Left cardiac atrium (tissue), 4 donors: ENCODE measurements at places on chromosomes 13 and 19.

DNA sequence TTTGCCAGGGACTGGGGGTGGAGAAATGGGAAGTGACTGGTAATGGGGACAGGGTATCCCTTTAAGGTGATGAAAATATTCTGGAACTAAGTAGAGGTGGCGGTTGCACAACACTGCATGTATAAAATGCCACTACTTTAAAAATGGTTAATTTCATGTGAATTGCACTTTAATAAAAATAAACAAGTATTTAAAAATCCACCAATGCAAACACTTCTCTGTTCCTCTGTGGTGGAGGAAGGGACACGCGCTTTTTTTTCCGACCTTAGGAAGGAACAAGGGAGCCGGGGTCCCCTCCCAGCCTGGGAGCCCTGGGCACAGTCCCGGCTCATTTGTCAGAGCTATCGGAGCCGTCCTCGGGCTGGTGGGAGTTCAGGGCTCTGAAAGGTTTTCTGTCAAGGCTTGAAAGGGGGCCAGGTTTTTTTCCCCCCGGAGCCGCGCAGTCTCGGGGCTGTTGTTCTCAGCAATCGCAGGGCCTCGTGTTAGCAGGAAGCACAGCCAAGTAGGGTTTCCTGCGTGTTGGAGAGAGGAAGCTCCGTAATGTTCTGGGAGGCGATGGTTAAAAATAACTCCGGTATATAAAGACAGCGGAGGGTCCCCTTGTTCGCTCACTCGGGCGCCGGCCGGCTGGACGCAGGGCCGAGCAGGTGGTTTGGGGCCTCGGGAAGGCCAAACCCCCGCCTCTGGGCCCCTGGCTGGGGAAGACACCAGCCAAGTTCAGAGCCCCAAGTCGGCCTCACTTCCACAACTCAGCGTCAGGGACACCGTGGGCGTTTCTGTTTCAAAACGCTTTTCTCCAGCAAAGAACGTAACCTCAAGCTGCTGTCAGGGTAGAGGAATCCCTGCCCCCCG is 41.2 kb upstream of the KLF2 start:
- peak; percentile 91 for DNase-seq

- DNase-seq = no peak
These were observed 47.5 kb downstream of the SPATA13 start for GRCh38 chr13:24207841-24208667.

DNA sequence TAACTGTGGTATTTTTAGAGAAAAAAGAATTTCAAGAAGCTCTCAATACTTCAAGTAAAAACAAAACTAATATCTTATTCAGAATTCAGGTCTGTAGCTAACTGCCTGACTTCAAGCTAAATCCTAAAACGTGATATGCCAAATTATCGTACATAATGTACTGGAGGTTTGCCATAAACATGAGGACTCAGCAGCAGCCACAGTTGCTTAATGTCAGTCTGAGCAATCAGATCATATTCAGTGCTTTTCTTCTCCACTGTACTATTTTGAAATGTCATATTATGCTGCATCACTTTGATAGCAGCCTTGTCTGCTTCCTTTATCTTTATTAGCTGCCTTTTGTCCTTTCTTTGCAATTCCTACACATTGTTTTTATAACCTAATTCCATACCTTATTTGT is 265.1 kb upstream of the EDNRB start:
- DNase-seq = no peak

DNA sequence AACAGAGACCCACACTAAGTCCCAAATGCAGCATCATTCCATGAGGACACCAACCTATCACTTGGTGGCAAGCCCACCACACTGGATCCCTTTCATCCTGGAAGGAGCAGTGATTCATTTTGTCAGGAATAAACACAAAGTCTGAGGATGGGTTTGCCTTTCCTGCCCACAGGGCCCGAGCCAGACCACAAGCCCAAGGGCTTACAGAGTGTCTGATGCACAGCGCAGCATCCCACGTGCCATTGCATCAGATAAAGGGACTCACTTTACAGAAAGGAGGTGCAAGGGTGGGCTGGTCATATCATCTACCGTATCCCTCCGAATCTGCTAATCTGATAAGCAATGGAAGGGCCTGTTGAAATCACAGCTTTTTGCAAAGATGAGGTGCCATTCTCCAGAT is 12.2 kb upstream of the KCTD15 start:
- DNase-seq = no peak

- no peak for DNase-seq
These were observed 50.4 kb downstream of the GPR12 start for GRCh38 chr13:26710166-26710565.

GRCh38 chr19:51427201-51427600 is 9.8 kb upstream of the SIGLEC10 start:
- DNase-seq = peak; percentile 34

DNA sequence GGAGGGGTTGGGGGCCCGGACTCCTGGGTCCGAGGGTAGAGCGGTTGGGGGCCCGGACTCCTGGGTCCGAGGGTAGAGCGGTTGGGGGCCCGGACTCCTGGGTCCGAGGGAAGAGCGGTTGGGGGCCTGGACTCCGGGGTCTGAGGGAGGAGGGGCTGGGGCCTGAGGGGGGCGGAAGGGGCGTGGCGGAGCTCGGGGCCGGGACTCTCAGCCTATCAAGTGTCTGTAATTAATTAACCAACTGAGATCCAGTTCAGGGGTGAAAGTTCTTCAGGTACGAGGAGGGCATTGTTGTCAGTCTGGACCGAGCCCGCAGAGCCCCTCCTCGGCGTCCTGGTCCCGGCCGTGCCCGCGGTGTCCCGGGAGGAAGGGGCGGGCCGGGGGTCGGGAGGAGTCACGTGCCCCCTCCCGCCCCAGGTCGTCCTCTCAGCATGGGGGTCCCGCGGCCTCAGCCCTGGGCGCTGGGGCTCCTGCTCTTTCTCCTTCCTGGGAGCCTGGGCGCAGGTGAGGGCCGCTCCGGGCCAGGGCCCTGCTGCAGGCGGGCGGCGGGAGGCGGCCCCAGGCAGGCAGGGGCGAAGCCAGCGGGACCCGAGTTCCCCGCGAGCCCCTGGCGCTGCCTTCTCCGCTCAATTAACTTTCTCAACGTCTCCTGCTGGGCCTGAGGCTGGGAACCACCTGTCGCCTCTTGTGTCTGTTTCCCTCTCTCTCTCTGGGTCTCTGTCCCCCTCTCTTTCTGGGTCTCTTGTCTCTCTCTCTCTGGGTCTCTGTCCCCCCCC is 697 bp downstream of the FCGRT start:
- peak; percentile 70 for DNase-seq

GRCh38 chr13:26695891-26696311 is 64.7 kb downstream of the GPR12 start:
- DNase-seq = no peak

DNA sequence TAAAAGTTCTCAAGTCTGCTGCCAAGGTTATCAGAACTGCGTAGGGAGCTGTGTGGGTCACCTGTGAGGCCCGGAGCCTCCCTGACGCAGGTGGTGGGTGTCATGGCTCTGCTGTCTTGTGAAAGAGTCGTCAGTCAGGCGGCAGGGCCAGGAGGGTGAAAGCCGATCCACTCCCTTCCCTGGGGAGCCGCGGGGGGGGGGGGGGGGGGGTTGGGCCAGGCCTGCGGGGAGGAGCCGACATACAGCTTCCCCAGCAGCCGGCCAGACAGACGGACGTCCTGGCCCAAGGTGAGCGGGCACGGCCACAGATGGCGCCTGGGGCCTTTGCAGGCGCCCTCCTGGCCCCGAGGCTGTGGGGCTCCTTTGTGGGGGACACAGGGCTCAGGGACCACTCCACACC is 12.4 kb downstream of the SBNO2 start:
- DNase-seq = no peak

GRCh38 chr19:35557539-35558399 is 5.7 kb downstream of the ATP4A start:
- peak; percentile 71 for DNase-seq

GRCh38 chr19:44777715-44778347 is at the start of gene CBLC:
TSS of gene CBLC (plus strand) at chr19:44777890. CDS start at chr19:44777932, 42 bp downstream.
- no peak for DNase-seq

DNA sequence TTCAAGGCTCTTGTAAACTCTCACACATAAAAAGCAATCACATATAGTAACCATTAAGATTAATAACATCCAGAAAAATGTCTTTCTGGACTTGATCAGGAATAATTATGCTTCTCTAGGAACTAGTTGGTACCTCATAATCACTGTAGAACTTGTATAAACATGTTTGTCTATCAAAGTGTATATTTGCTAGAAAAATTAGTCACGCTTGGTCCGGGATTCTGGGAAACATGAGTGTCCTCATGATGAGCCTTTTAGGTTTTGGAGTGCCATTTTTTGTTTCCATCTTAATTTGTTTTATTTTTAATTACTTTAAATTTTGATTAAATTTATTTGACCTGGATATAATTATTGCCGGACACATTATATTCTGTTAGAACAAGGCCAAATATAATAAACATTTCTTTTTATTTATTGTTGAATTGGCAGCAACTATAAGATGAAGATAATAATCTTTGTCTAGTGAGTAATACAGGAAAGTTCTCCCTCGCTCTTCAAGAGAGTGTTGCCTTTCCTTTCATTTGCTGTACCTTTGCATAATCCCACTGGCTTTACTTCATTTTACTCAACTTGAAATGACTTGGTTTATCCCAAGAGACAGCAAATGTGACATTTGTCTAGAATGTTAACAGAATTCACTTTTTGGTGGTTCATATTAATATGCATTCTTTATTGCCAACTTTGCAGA is 207.0 kb downstream of the NALCN start:
- no peak for DNase-seq

DNA sequence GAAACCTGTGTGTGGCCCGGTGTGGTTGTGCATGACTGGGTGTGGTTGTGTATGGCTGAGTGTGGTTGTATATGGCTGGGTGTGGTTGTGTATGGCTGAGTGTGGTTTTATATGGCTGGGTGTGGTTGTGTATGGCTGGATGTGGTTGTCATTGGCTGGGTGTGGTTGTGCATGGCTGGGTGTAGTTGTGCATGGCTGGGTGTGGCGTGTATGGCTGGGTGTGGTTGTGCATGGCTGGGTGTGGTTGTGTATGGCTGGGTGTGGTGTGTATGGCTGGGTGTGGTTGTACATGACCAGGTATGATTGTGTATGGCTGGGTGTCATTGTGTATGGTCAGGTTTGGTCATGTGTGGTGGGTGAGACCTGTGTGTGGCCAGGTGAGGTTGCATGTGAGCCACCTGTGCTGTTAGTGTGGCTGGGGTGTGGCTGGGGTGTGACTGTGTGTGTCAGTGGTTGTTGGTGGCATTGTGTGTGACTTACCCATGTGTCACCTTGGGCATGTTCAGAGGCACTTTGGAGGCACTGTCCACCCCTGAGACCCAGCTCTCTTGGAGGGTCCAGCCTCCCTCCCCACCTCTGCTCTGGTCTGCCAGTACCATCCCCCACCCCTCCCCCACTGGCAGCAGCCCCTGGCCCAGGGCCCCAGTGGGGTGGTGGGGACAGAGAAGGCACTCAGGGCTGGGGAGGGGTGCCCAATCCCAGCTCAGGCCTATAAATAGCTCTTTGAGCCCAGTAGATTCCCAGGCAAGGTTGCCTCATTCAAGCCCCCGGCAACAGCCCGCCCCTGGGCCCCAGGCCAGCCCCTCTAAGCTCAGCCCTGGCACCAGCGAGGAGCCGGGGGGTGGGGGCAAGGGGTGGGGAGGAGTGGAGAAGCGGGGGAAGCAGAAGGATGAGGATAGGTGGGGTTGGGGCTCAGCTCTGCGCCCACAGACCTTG is 3.9 kb upstream of the NCAN start:
- DNase-seq = no peak

GRCh38 chr19:3619631-3620012 is 7.0 kb downstream of the CACTIN start:
- no peak for DNase-seq
